ENCODE measurements at places on chromosomes 7 and 10.
A peak's percentile ranks its signal among the peaks of the same experiment; 100 is the strongest.

GRCh38 chr7:24572393-24572996, 757 bp upstream of the PALS2 start:
- peak; percentile 37 for DNase-seq

- DNase-seq = no peak
Observed at GRCh38 chr7:50725774-50726173, 56.9 kb downstream of the GRB10 start.

DNA sequence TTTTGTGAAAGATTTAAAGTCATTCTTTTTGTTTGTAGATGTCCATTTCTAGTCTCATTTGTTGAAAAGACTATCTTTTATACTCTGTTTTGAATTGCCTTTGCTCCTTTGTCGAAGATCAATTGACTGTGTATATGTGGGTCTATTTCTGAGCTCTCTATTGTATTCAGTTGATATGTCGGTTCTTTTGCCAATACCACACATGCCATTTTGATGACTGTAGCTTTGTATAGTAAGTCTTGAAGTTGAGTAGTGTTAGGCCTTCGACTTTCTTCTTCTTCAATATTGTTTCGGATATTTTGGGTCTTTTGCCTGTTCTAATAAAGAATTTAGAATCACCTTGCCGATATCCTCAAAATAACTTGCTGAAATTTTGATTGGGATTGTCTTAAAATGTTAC, 104.5 kb downstream of the CCSER2 start:
- DNase-seq = no peak

DNA sequence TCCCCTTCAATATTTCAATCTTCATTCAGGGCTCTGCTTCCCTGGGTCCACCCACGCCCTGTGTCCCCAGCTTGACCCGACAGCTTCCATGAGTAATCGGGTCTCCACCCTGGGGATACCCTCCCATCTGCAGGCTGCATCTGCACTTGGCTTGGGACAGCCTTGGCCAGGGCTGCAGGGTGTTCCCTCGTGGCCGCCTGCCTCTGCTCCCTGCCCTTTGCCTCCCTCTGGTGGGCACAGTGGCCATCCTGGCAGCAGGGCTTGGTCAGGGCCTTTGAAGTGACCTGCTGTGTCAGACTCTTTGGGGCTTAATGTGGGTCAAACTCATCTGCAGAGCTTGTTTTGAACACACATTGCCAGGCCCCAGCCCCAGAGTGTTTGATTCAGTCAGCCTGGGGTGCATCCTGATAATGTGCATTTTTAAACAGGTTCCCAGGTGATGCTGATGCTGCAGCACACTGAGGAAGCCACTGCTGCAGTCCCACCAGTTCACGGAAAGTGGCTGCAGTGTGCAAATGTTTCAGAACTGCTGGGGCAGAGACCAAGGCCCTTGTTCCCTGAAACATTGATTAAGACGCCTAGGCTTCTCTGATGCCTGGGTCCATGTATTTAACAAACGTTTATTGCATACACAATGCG, 80.7 kb upstream of the SEC61G start:
- peak; percentile 83 for DNase-seq

- no peak for DNase-seq
Observed at GRCh38 chr10:89861584-89862301, 160.4 kb downstream of the KIF20B start.

DNA sequence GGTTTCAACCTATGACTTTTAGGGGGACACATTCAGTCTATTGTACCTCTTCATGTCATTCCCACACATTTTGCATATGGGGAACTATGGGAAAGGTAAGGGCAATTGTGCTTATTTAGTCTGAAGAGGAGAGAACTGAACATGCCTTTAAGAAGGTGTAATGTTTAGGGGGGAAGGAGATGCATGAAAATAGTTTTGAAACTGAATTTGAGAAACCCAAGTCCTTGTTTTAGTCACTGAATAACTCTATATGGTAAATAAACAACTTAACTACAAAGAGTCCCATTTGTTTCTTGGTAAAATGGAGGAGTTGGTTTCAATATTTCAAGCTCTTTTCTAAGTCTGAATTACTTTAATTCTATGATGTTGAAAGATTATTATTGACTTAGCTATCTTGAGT, 166.1 kb downstream of the DNAJB9 start:
- no peak for DNase-seq

GRCh38 chr10:77949167-77949566, 22.6 kb upstream of the DLG5 start:
- DNase-seq = peak; percentile 60

- no peak for DNase-seq
Observed at GRCh38 chr7:124689523-124689922, 76.1 kb downstream of the GPR37 start.

GRCh38 chr10:17056781-17057428, 72.7 kb downstream of the CUBN start:
- no peak for DNase-seq

- peak; percentile 21 for DNase-seq
Observed at GRCh38 chr10:88848499-88848898, 3.1 kb downstream of the ANKRD22 start.

- DNase-seq = no peak
Observed at GRCh38 chr7:150943453-150943814, 34.7 kb downstream of the KCNH2 start.

- DNase-seq = no peak
Observed at GRCh38 chr7:142626420-142627035, 122.7 kb upstream of the PRSS1 start.

DNA sequence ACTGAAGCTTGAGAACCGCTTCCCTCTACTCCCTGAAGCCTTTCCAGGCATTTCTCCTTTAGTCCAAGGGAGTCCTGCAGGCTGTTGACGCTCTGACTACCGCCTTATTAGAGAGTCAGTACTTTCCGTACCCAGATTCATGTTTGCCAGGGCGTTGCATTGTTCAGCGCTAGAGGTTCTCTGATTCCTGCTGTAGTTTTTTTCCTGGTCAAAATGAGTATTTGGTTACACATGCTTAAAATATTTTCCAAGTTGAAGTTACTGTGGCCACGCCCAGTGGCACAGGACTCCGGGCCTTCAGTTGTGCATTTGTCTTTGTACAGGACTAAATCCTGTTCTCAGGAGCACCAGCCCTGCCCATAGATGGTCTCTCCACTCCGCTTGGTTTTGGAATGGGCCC, 7.9 kb downstream of the MTURN start:
- DNase-seq = peak; percentile 83

- DNase-seq = no peak
Observed at GRCh38 chr10:33800545-33800944, 466.1 kb upstream of the NRP1 start.

DNA sequence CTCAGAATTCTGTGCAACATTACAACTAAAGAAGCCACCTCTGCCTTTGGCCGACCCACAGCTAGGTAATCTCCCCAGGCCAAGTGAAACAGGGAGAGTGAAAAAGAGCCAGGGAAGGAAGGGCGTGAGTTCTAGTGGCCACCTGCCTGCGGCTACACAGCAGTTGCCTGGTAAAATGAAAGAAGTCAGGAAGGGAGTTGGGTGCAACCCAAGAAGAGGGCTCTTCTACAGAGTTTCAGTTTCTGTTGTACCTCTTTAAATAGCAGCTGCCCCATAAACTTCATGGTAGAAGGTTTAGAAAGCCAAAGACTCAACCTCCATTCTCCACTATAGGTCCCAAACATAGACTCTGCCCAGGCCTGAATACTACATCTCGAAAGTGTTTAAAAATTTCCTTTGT, 76.2 kb upstream of the TMEM168 start:
- DNase-seq = no peak

GRCh38 chr7:131066635-131067034, 261.0 kb upstream of the MKLN1 start:
- no peak for DNase-seq

GRCh38 chr7:152553671-152554317, 118.0 kb upstream of the KMT2C start:
- no peak for DNase-seq

Measured in AG08396 (cell line).